Fibroblast of villous mesenchyme (primary cell): ENCODE measurements at places on chromosomes 16 and 17. TPM values are rescaled to one million over a fixed set of nuclear protein-coding genes. Genes with fewer than 3 reads are reported as not detected.

- DNase-seq, result peak; percentile 11
Observed at GRCh38 chr17:34706029-34706428, 126.6 kb downstream of the TMEM132E start.

DNA sequence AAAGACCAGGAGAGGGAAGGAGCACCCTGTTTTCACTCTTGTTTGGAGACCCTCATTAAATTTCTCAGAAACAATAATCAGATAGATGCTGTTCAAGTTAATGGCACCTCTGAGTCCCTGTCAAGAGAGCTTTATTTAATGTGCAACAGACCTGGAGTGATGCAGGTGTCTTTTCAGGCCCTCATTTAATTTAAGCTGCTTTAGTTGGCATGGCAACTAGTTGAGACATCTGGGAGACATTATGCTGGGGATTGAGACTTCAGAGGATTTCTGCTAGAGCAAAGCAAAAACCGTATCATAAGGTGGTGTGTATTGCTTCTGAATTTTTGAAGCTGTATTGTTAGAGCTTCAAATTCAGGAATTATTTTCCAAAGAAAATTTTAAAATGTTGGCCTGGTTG lies 108.5 kb downstream of the NLK start:
- DNase-seq, result no peak

- no peak for DNase-seq
Observed at GRCh38 chr17:73423159-73423715, 111.4 kb upstream of the CDC42EP4 start.

ZDHHC1 gene
- total RNA-seq, result 5.2 and 8.1 TPM in 2 replicates

SLFN12 gene
- total RNA-seq, result 30.6 and 47.9 TPM in 2 replicates

NGFR gene
- under 0.01 TPM in 2 replicates for total RNA-seq

SMTNL2 gene
- total RNA-seq, result not detected in 2 replicates

CA7 gene
- total RNA-seq, result not detected in 2 replicates

DNA sequence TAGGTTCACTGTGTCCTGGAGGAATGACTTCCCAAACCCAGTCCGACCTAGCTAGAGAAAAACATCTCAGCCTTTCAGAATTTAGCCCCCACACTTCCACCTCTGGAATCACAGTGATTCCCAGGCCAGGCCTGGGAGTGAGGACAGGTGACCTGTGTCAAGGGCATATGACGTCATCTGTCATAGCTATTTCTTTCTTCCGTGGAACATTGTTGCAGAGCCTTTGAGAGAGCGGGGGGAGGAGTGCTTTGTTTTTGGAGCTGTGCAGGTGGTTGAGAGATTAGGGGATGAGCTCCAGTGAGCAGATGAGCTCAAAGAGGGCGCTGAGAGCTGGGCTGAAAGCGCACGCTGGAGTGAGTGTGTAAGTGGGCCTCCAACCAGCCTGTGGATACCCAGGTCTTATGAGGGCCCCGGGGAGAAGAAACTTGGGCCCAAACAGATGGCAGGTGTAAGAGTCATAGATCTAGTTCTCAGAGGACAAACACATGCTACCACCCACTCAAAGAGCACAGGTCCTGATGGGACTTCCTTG lies 344.8 kb downstream of the SNX29 start:
- no peak for DNase-seq

GUCY2D gene
- total RNA-seq, result under 0.01 TPM in 1 of 2 replicates, not detected in the other

DNA sequence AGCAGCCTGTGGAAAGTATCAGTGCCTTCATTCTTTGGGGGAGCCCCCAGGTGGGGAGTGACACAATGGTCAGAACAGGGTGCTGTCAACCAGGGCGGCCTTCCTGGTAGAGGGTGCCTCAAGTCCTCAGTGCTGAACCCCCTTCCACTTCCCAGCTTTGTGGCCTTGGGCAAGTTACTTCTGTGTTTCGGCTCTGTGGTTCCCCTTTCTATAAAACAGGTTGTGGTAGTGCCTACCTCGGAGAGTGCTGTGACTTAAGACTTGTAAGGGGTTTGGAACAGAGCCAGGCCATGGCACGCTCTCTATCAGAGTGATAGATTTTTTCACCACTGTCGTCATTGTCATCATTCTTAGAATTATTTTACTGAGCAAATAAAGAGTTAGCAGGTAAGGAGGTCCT lies 141.1 kb downstream of the CCDC182 start:
- DNase-seq, result no peak

STH gene
- total RNA-seq, result not detected in 2 replicates

KRT25 gene
- not detected in 2 replicates for total RNA-seq

DNA sequence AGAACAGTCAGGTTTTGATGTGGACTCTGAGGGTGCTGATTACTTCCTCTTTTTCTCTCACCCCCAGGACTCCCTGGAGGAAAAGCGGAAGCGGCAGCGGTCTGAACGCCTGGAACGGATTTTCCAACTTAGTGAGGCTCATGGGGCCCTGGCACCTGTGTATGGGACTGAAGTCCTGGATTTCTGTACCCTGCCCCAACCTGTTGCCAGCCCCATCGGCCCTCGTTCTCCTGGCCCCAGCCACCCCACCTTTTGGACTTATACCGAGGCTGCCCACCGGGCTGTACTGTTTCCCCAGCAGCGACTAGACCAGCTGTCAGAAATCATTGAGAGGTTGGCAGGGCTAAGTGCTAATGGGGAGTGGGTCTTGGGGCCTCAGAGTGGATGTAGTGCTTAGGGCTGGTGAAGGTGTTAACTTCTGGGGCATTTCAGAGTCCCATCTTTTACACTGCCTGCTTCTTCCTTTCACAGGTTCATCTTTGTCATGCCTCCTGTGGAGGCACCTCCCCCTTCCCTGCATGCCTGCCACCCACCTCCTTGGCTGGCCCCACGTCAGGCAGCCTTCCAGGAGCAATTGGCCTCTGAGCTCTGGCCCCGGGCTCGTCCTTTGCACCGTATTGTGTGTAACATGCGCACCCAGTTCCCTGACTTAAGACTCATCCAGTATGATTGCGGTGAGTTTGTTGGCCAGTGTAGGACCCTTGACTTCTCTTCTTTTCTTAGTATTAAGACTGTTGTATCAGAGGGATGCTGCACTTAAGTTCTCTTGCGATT lies 19.1 kb upstream of the PHKG2 start:
- no peak for DNase-seq

CCDC200 gene
- not detected in 2 replicates for total RNA-seq

STUB1 gene
- total RNA-seq, result 100 and 113 TPM in 2 replicates

DNA sequence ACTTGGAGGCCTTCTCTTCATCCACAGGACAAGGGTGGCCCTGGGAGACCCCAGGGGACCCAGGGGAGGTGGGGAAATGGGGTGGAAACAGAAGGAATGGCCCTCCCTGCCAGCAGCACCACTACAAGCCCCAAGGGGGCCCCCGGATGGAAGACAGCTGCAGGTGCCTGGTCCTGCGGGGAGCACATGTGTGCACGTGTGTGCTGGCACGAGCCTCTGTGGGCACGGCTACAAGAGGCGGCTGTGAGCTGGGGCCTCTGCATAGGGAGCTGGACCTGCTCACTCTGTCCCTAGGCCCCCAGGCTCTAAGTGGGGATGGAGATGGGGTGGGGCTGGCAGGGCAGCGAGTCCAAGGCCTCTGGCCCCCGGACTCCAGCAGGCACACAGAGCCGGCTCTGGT lies 13.2 kb upstream of the AATK start:
- DNase-seq, result no peak

EXOC3L1 gene
- total RNA-seq, result not detected in 2 replicates

LLGL2 gene
- 0.32 and 2.2 TPM in 2 replicates for total RNA-seq

DNA sequence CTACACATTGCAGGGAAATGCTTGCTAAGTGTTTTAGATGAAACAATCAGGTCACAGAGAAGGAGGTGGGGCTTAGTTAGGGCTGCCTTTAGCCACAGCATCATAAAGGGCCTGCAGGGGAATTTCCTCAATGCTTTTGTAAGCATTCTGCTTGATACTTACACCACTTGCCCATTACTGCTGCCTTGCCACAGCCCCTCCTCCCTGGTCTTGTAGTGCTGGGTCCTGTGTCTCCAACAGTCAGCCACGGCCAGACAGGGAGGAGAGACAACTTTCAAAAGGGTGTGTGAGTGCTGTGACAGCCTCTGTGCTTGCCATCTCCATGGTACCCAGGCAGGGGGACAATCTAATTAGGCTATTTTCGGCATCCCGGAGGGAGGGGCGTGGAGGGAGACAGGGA lies 111.2 kb downstream of the SHISA9 start:
- DNase-seq, result no peak

- DNase-seq, result no peak
Observed at GRCh38 chr16:74942566-74942965, 42.4 kb downstream of the WDR59 start.

CES5A gene
- not detected in 2 replicates for total RNA-seq

- DNase-seq, result no peak
Observed at GRCh38 chr17:40092581-40092980, 7.8 kb downstream of the NR1D1 start.

GRCh38 chr17:4004517-4005295 lies 40.5 kb upstream of the ATP2A3 start:
- peak; percentile 39 for DNase-seq

GRCh38 chr17:28500712-28501379 lies 5.3 kb upstream of the FOXN1 start:
- no peak for DNase-seq

- DNase-seq, result no peak
Observed at GRCh38 chr16:77624085-77624484, 98.2 kb upstream of the NUDT7 start.

- no peak for DNase-seq
Observed at GRCh38 chr17:38706505-38707216, 1.6 kb downstream of the MLLT6 start.

GRCh38 chr16:31206776-31207175 lies 4.2 kb upstream of the PYCARD start:
- DNase-seq, result no peak

- DNase-seq, result no peak
Observed at GRCh38 chr17:40577611-40578065, 12.4 kb upstream of the CCR7 start.

PMM2 gene
- total RNA-seq, result 53.1 and 53.5 TPM in 2 replicates

MEIOB gene
- under 0.01 TPM in 1 of 2 replicates, not detected in the other for total RNA-seq

DNA sequence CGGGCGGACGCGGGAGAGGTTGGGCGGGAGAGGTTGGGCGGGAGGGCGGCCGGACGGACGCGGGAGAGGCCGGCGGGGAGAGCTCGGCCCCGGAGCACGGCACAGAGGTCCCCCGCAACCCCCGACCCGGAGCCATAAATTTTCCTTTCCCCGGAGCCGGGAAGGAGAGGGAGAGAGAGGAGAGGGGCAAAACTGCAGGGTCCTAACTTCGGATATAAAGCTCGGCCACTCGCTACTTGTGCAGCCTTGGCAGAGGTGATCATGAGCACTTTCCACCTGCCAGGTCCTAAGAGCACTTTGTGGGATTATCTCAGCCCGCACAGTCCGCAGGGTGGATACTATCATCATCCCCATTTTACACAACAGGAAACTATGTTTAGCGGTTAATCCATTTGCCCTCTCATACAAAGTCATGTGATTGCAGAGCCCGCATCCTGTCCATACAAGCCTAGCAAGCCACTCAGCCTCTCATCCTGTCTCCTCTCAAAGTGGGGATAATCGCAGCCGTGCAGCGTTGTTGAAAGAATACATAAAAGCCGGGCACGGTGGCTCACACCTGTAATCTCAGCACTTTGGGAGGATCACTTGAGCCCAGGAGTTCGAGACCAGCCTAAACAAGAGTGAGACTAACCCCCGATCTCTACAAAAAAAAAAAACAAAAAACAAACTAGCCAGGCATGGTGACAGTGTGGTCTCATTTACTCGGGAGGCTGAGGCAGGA lies 780 bp upstream of the DCAKD start:
- peak; percentile 33 for DNase-seq

APOBR gene
- not detected in 2 replicates for total RNA-seq

CACNG5 gene
- total RNA-seq, result not detected in 2 replicates

MYH1 gene
- not detected in 2 replicates for total RNA-seq

DNA sequence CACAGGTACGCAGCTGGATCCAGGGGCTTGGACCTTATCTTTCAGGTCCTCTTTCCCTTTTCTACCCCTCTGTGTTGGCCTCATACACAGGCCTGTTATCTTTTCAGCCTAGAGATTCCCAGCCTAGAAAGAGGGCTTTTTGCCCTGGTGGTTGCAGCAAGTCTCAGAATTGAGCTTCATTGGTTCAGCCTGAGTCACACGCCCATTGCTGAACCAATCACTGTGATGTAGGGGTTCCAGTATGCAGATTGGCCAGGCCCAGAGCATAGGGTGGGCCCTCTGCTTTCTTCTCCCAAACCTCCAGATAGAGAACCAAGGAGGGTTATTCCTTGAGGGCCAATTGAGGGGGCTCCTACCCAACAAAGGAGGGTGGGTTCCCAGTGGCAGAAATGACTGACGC lies 32.8 kb downstream of the GPT2 start:
- no peak for DNase-seq

DNA sequence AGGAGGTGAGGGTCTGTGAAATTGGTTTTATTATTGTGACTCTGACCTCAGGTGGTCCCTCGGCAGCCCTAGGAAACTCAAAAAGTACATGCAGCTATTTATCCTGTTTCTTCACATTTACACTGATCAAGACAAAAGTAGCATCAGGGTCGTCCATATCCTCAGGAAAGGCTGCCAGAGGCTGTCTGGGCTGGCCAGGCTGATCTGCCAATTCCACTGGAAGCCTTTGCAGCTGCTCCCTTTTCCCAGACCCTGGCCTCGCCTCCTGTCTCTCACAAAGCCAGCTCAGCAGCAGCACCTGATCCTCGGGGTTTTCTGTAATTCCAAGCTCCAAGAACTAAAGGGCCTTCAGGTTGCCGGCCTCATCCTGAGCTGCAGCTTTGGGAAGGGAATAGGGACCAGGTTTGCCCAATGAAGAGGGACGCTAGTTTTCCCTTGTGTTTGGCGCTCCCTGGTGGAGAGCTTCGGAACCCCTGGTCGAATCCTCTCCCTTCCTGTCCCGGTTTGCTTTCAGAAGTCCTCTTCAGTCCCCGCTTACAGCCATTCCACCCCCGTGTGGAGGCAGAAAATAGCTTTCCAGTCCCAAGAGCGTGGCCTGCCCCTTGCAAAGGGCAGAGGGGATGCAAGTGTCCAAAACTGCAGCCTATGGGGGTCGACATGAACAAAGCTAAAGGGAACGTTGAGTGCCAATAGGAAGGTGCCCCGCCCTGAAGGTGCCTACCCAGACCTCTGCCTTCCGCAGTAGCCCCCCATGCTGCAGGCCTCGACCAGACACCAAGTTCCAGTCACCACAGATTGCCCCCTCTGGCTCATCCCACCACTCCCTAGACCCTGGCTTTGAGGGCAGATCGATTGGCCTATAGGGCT lies 13.4 kb downstream of the MFSD6L start:
- DNase-seq, result peak; percentile 61

DNA sequence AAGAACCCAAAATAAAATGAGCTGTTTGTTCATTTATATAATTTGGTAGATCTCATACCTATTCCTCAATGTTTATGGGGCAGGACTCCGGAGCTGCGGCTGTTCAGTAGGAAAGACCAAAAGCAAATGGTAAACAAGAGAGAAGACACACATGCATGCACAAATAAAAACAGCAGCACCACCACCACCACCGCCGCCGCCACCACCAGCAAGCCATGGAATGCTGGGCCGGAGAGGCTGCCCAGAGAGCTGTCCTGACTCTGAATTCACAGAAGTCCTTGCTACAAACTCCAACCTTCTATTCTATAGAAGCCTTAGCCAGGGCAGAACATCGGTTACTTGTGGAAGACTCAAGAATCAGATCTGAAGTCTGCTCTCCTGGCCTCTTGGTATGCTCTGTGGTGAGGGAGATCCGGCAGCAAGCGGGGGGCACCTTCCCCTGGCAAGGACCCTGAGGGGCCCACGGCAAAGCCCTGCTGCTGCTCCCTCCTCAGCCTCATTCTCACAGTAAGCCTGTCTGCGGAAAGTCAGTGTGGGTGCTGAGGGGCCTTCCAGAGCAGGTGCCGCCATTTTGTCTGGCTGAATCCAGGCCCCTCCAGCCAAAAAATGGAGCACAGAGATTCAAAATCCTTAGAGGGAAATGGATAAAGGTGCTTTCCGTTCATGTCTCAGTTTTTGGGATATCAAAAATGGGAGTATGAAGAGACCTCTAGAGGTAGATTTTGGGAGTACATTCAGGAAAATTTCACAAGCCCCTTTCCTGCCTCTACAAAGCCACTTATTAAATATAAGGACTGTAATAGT lies 6.4 kb upstream of the FOXJ1 start:
- peak; percentile 29 for DNase-seq

ABCA9 gene
- total RNA-seq, result 2.2 and 2.3 TPM in 2 replicates

AANAT gene
- total RNA-seq, result not detected in 2 replicates
